Adrenal gland (tissue), 19 donors: ENCODE measurements at places on chromosomes 1 and 21.
A peak's percentile ranks its signal among the peaks of the same experiment; 100 is the strongest.

DNA sequence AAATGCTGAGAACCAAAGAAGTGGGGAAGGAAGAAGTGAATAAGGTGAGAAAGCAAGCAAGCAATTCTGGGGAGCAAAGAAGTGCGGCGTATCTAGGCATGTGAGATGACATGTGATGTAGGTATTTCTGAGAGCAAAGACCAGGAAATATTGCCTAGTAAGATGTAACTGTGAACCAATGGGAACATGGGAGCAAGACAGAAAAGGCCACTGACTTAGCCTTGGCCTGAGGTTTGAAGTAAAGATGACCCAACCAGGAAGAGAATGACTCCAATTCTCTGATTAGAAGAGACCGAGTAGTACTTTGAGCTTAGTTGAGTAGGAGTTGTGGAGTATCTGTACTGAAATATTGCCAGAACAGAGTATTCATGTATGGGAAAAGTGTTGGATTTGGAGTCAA, 31.1 kb downstream of the SLAMF6 start:
- DNase-seq: no peak

- DNase-seq: no peak
Measured at GRCh38 chr1:50427086-50427817, 4.0 kb upstream of the DMRTA2 start.

DNA sequence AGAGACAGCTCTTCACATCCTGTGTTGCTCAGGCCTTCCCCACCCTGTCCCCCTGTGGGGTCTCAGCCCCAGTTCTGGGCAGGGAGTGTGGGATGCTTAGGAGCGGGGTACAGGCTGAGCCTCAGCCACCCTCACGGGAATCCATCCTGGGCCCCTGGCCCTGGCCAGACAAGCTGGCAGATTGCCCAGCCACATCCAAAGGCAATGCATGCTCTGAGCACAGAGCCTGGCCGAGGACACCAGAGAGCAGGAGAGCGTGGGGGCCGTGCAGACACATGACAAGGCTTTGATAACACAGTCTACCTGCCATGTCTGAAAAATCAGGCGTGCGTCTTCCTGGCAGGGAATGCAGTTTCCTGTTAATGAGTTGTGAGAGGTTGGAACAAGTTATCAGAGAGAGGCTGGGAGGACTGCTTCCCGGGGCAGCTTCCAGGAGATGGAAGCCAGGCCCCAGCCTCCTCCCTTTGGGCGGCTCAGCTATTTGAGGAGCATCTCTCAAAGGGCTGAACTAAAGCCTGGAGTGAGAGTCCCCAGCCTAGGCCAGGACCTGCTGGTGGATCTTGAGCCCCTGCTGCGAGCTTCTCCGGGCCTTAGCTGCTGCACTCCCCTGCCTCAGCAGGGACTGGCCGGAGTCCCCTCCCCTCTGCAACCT, 72.2 kb upstream of the SELENON start:
- peak; percentile 83 for DNase-seq

- DNase-seq: no peak
Measured at GRCh38 chr1:87182611-87183010, 146.1 kb upstream of the LMO4 start.

DNA sequence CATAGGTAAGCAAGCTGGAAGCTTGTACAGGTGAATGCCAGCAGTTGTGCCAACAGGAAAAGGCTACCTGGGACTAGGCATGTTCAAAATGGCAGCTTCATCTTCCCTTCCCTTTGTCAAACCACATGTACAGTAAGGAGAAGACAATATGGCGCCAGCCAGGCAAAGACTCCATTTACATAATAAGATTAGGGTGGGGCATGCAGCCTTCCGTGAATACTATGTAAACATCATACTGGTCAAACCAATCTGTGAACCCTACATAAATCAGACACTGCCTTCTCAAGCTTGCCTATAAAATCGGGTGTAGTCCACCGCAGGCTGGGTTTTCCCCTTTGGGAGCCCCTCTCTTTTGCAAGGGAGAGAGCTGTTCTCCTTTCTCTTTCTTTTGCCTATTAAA, 24.6 kb downstream of the ATF3 start:
- DNase-seq: no peak

GRCh38 chr1:24413350-24414163, at the start of gene STPG1:
Gene STPG1, minus strand, starts transcription at chr1:24413782. Its CDS starts 12,394 bp downstream, at chr1:24401388.
- peak; percentile 83 for DNase-seq

GRCh38 chr1:70945251-70945650, 102.4 kb downstream of the PTGER3 start:
- no peak for DNase-seq

DNA sequence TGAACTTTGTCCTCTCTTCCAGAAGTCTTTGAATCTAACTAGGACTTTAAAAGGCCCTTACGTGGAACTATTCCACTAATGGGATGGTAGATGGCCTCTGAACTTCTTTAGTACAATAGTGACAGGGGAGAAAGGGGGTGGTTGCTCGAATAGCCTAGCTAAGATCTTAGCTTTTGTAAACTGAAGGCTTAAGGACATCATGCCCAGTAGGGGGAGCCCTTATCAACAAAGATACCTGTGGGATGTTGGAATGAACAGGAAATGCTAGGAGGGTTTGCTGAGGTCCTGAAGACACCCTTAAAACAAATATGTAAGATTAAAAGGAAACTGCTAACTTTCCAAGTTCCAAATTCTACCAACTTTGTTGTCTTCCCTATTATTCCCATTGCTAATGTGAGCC, 33.2 kb downstream of the NHLH2 start:
- peak; percentile 81 for DNase-seq

- DNase-seq: no peak
Measured at GRCh38 chr1:52022133-52022532, 11.5 kb downstream of the KTI12 start.

DNA sequence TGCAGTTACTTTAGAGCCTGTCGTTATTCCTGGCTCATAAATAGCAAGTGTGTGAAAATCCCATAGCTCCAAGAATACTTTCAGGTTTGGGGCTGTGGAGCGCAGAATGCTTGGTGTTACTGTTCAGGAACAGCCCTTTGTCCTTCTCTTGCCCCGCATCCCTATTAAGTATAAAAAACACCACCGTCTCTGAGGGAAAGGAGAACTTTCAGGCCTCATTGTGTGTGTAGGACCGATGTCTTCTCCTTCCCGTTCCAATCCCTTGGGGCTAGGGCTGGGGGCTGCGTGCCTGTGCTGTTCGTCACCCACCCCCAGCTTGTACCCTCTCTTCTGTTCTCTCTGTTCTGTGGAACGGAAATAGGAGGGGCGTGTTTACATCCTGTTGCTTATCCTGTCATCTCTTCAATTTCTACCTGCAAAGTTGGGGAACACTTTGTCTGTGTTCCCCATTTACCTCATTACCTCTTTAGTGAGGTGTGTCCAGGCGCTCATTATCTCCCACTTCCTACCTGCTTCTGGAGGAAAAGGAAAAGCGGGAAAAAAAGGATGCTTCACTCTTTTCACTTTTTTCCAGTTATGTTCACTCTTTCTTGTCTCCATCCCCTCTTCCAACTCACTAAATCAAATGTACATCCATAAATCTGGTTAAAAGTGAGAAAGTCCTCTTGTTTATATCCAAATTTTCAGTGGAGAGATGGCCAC, 788 bp upstream of the TXNIP start:
- no peak for DNase-seq

- DNase-seq: no peak
Measured at GRCh38 chr1:45926330-45926729, 122.9 kb downstream of the MAST2 start.

GRCh38 chr1:31666263-31666963, 21.7 kb upstream of the PEF1 start:
- DNase-seq: no peak

- DNase-seq: no peak
Measured at GRCh38 chr1:13456904-13457532, 46.8 kb downstream of the PRAMEF20 start.

GRCh38 chr1:228303596-228303995, 95.8 kb downstream of the OBSCN start:
- DNase-seq: no peak

DNA sequence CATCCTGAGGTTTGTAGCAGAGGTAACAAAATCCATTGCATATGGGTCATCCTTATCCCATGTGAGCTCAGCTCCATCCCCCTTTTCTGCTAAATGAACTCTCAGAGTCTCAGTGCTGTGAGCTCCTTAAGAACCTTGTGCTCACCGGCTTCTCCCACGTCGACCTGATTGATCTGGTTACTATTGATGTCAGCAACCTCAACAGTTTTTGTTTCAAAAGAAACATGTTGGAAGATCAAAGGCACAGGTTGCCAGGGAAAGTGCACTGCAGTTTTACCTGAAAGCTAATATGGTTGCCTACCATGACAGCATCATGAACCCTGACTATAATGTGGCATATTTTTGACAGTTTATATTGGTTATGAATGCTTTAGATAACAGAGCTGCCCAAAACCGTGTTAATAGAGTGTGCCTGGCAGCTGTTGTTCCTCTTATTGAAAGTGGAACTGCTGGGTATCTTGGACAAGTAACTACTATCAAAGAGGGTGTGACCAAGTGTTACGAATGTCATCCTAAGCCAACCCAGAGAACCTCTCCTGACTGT, 131.4 kb downstream of the HS2ST1 start:
- DNase-seq: no peak

DNA sequence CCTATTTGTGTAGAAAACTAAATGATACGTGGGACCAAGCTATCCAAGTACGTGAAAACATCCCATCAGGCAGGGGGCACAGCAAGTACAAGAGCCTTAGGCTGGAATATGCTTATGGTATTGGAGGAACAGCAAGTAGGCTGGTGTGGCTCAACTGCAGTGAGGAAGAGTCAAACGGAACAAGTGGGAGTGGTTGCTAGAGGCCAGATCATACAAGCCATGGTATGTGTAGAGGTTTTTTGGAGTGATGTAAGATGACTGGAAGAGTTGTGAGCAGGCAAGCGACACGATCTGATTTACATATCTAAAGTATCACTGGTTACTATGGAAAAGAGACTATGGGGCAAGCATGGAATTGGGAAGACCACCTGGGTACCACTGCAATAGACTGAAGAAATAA, 27.8 kb downstream of the ELK4 start:
- no peak for DNase-seq
